ENCODE measurements at places on chromosomes 12 and 14.
A peak's percentile ranks its signal among the peaks of the same experiment; 100 is the strongest.

GRCh38 chr14:68404652-68405183 is 388.1 kb downstream of the ZFP36L1 start:
- DNase-seq = no peak

DNA sequence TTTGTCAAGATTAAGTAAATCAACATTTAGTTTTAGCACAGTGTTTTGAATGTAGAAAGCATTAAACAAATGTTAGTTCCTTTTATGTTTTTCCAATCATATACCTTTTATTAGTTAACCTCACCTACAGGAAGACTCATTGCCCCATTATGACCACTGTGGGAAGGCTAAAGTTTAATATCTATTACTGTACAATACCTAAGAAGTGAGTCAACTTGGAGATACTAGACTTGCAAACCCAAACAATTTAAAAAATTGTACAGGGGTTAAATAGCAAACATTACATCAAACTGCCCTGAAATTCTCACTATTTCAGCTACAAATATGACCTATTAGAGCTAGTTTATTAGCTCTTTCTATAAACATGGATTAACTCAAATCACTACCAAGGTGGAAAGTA is 8.6 kb upstream of the G2E3 start:
- DNase-seq = no peak

GRCh38 chr14:105064721-105065143 is 498 bp downstream of the GPR132 start:
- no peak for DNase-seq

DNA sequence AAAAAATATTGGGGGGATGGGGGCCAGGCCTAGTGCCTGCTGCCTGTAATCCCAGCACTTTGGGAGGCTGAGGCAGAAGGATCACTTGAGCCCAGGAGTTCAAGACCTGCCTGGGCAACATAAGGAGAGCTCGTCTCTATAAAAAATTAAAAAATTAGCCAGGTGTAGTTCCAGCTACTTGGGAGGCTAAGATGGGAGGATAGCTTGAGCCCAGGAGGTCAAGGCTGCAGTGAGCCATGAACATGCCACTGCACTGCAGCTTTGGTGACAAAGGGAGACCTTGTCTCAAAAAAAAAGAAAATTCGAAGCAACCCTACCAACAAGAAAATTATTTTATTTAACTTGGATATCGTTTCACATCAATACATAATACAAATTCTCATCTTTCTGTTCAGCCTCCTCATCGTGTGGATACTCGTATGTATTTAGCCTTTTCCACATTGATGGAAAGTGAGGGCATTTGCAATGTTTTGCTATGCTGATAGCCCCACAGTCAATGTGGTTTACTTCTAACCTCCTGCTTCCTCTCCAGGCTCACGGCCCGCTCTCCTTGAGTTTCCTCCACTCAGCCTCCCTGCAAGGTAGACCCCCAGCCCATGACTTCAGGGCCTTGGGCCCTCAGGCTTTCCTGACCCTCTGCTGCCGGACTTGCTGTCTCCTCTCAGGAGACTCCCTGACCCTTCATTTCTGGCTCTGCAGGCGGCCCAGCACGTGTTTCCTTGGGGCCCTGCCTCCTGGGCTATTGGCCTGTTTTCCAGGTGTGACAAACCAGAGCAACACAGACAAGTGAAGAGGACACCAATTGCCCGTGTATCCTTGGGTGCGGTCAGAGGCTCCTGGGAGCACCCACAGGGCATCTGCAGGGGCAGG is 54.8 kb downstream of the NFKBIA start:
- no peak for DNase-seq

GRCh38 chr12:64701283-64701682 is 57.9 kb downstream of the GNS start:
- no peak for DNase-seq

GRCh38 chr14:99809859-99810558 is 16.8 kb downstream of the EML1 start:
- no peak for DNase-seq

DNA sequence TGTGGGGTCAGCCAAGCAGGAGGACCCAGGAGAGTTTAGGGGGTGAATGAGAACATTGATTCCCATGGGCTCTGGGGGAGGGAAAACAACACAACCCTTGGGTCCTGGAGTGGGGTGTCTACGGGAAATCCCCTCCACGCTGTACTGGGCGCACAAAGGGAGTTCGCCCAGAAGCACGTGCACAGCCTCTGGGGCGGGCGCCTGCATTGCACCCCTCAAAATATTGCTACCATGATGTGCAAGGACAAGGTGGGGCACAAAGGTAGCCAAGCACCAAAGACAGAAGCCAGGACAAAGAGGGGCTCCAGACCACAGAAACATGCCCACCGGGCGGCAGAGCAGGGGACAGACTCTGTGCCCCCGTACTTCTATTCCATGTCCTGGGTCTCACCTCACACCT is 74.9 kb upstream of the EIF5 start:
- no peak for DNase-seq

DNA sequence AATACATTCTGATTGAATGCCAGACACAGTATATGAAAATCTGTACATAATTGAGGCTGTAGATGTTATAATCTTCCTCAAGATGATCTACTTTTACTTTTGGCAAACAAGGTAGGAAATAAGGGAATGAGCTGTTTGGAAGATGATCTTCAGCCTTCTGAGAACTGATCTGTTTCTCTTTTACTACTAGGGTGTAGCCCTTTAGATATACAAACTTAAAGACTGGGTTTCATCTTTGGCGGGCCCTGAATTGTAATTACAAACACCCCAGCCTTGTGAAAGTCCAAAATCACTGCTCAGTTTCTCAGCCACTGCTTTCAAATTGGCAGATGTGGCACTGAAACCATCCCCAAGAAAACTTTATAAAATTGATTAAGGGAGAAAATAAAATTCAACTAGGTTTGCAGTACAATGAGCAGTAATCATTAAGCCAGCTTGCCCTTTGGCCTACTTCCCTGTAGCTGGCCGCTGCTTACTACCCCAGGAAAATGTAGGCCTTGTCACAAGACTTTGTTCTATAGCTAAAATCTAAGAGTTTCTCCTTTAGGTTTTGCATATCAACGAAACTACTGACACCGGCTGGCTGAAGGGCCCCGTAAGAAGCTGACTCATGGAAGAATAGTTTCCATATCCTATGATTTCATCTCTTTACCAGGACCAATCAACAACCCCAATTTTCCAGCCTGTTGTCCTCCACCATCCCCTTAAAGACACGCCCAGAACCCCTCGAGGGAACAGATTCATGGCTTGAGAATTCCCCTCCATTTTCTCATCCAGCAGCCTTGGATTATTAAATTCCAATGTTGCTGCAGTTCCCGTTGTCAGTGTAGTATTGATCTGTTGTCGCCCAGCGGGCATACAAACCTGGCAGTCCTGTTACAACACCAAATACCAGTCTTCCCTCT is 210.8 kb downstream of the PCNX1 start:
- DNase-seq = no peak

- DNase-seq = no peak
Measured at GRCh38 chr12:19760611-19761010, 321.3 kb downstream of the AEBP2 start.

DNA sequence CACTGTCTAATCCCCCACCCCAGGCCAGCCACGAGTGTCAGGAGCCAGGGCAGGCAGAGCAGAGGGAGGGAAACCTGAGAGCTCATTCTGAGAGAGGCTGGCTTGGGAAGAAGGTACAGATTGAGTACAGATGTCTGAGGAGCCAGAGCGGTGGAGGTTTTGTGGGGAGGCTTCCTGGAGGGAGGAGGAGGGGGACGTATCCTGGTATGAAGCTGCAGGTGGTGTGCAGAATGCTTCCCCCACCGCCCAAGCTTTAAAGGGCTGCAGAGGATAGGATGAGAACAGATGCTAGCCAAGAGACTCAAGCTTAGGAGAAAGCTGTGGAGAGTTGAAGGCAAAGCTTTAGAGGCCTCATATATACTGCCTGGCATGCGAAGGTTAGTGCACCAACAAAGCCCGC is 3.2 kb upstream of the TAMALIN start:
- no peak for DNase-seq

GRCh38 chr12:67669217-67669933 is 20.8 kb downstream of the DYRK2 start:
- no peak for DNase-seq

DNA sequence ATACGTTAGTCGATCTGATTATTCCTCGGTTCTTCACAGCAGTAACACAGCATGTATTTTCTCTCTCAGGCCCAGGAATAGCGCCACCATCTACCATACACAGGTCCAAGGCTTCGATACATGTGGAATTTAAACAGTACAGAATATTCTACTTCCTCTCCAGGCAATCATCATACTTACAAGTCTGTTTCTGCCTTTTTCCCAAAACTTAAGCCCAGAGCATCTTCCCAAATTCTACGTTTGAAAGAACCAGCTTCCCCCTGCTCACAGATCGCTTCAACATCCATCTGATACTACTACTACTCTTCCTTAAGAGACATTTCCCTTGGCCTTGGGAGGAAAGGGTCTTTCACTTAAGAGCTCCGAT is 626 bp downstream of the TXNDC16 start:
- peak; percentile 66 for DNase-seq

DNA sequence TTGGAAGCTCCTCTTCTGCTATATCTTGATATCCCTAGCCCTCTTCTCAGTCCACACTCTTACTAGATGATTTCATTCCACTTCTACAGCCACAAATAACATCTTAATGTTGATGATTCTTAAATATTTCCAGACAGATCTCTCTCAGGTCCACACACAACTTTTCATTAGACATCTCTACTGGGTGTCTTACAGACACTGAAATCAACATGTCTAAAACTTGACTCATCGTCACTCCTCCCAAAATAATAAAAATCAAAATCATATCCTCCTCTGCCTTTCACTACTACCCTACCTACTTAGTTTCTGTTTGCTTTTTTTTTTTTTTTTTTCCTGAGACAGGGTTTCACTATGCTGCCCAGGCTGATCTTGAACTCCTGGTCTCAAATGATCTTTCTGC is 11.9 kb downstream of the PRDM4 start:
- DNase-seq = no peak

DNA sequence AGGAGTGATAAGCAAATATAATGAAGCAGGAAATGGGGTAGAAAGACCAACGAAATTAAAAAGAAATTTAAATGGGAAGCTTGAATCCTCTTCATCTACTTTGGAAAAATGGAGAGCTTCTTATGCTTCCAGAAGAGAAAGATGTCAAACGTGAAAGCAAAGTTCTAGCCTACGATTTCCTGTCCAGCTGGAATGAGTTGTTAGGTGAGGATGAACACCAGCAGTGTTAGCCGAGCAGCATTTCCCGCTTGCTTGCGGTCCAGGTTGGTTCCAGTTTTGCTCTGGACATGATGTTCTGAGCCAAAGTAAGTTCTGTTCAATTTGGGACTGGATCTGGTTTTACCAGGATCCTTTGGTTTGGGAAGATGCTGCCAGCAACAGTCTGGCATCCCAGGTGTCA is 78.9 kb downstream of the DACT1 start:
- DNase-seq = no peak

- no peak for DNase-seq
Measured at GRCh38 chr12:96134200-96134599, 60.0 kb upstream of the ELK3 start.

GRCh38 chr14:81141426-81141825 is 79.3 kb downstream of the GTF2A1 start:
- DNase-seq = no peak

GRCh38 chr12:91926848-91927247 is 218.8 kb downstream of the BTG1 start:
- no peak for DNase-seq

DNA sequence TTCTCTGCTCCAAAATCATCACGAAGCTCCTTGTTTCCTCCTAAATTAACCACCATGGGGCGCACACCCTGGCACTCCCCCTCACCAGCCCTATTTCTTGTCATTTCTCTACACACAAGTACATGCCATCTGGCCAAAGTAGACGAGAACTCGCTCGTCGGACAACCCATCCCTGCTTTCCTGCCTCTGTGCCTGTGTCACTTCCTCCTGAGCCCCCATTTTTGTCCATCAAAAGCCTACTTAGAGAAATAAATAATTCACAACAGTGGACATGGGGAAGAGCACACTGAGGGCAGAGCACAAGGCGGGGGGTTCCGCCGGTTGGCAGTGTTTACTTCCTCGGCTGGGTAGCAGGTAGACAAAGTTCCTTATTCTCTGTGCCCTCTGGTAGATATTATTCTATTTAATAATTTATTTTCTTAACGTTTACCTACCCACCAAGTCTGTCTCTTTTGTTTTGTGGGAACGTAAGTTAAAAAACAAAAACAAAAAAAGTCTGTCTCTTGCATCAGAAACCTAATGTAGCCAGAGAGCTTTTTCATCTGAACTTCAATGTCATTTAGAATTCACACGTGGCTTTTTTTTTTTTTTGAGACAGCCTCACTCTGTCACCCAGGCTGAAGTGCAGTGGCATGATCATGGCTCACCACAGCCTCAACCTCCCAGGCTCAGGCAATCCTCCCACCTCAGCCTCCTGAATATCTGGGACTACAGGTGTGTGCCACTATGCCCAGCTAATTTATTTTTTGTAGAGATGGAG is 6.0 kb downstream of the VPS37B start:
- DNase-seq = no peak

GRCh38 chr12:66280561-66280960 is 21.7 kb upstream of the HELB start:
- no peak for DNase-seq

DNA sequence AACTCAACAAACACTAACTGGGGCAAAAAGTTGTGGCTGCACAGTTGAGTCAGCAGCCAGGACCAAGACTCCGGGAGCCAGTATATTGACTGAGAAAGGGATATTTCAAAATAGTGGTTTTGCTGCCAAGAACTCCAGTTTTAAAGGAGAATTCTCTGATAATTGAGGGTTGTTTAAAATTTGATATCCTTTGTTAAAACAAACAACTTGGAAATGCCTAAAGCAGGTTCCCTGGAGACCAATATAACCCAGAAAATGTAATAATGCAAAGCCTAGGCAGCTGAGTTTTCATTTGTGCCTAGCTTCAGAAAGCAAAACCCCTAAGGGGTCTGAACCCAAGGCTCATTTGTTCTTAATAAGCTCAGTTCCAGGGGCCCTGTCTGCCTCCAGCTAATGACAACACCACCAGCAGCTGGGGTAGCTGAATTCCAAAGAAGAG is 311.7 kb upstream of the CCDC196 start:
- no peak for DNase-seq

GRCh38 chr14:59091976-59092375 is 96.5 kb upstream of the DAAM1 start:
- DNase-seq = no peak

- no peak for DNase-seq
Measured at GRCh38 chr12:92495108-92495507, 207.7 kb upstream of the PLEKHG7 start.

DNA sequence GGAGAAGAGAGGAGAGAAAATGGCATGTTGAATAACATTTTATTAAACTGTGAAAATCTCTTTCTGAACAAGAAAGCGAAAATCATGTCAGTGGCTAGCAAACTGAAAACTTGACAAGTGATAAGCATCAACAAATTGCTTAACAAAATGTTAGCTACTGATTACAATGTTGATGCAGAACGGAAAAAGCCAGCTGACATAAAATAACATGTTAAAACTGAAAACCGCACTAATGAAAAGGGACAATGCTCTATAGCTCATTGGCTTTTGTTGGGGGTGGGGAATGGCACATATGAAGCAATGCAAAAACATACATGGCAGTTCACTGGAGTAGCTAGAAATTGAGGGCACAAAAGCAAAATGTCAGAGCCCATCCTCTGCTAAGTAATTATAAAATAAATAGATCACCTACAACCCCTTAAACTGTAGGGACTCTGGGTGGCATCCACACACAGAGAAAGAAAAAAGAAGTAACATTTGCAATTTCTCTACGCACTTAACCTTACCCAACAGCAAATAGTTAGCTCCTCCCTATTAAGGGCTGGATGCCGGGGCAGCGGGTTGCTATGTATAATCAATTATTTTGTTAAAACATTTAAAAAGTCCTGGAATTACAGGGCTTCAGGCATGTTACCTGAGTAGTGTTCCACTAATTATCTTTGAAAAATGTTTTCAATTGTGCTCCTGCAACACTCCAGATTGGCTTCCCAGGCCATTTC is 129.2 kb upstream of the USP15 start:
- no peak for DNase-seq

All from SW 1271 (cell line).